ENCODE measurements at places on chromosomes 2 and 18. TPM values are rescaled to one million over a fixed set of nuclear protein-coding genes. Genes with fewer than 3 reads are reported as not detected.

Gene DYTN
- not detected for total RNA-seq

Gene ATG16L1
- total RNA-seq = 26.4 TPM

Gene CNRIP1
- 41.7 TPM for total RNA-seq

Gene TUBA4A
- 12.5 TPM for total RNA-seq

Gene CYTIP
- total RNA-seq = 22.8 TPM

Gene SLC38A11
- 1.2 TPM for total RNA-seq

Gene ESPNL
- total RNA-seq = not detected

Gene PSTPIP2
- total RNA-seq = 10.0 TPM

Gene MERTK
- 18.9 TPM for total RNA-seq

Gene C2orf80
- total RNA-seq = not detected

Gene REEP1
- 0.98 TPM for total RNA-seq

Gene WNT10A
- 0.94 TPM for total RNA-seq

Gene POTEC
- not detected for total RNA-seq

Gene TRIM43
- not detected for total RNA-seq

Gene ATL2
- 54.5 TPM for total RNA-seq

Gene GKN1
- total RNA-seq = not detected

Gene CREG2
- total RNA-seq = not detected

Gene HSBP1L1
- 16.9 TPM for total RNA-seq

Gene FIGN
- 22.2 TPM for total RNA-seq

Gene C2orf68
- total RNA-seq = 41.6 TPM

Gene IDH1
- 78.4 TPM for total RNA-seq

Gene KIAA2012
- total RNA-seq = not detected

Gene NYAP2
- total RNA-seq = 0.22 TPM

Gene OTOS
- not detected for total RNA-seq

Data from sciatic nerve (tissue), 2 donors.